ENCODE measurements at places on chromosomes 11 and 22.
A peak's percentile ranks its signal among the peaks of the same experiment; 100 is the strongest.

DNA sequence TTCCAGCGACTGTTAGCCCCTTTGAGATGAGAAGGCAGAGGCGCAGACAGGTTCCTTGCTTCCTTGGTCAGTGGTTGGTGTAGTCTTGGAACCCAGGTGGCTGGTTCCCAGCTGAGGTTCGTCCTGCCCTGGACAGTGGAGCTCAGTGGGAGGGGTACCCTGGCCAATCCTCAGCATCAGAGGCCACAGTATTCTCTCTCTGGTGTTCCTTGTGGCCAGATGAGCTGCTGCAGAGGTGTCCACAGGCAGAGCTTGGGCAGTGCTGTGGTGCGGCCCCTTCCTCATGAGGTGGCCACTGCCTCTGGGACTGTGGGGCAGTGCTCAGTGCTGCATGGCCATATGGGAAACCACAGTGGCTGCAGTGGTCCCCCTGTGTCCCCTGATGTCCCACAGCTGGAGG, 61.8 kb downstream of the CTTN start:
- DNase-seq, result no peak

- no peak for DNase-seq
Observed at GRCh38 chr11:128477811-128478210, 109.5 kb downstream of the ETS1 start.

- DNase-seq, result no peak
Observed at GRCh38 chr22:40957601-40958000, 6.4 kb downstream of the RBX1 start.

- DNase-seq, result no peak
Observed at GRCh38 chr22:21989049-21989448, 6.5 kb upstream of the TOP3B start.

DNA sequence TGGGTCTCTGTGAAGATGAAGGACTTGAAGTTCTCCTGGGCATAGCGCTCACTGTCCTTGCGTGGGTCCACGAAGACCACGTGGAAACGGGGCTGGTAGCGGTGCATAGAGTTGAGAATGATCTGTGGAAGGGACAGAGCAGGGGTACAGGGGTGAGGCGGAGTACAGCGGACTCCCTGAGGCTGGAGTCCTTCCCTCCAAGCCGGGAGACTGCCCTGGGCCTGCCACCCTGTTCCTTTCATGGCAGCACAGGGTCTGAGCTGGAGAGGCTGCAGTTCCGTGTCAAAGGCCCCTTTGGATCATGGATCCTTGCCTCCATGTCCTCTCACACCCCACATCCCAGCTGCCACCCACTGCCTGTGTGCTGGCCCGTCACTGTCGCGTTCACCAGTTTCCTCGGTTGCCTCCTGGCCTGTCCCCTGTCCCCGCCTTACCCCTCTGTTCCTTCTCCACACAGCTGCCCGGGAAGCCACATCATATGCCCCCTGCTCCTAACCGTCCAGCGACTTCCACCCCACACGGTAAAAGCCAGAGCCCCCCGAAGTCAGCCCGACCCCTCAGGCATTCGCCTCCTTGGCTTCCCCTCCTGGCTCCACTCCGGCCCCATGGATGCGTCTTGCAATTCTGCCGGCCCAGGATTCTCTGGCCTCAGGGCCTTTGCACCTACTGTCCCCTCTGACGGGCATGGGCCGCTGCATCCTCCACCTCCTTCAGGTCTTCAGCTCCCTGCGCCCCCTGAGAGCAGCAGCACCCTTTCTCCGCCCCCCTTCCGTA, 3.4 kb upstream of the NUDT8 start:
- DNase-seq, result no peak

DNA sequence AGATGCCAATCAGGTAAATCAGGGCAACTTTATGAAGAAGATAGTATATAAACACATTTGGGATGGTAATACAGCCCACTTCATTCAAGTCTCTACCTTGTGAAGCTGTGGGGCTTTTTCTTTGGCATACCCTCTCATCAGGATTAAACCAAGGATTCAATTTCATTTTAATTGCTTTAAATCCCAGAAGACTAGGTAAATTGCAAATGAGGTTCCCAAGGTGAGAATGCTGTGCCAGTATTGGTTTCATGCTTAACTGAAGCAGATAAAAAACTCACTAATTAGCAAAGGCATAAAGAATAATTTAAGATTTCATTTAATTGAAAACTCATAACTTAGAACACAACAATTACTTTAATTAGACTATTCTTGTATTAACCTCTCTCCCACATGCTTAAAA, 1218.1 kb downstream of the FAM181B start:
- DNase-seq, result no peak

DNA sequence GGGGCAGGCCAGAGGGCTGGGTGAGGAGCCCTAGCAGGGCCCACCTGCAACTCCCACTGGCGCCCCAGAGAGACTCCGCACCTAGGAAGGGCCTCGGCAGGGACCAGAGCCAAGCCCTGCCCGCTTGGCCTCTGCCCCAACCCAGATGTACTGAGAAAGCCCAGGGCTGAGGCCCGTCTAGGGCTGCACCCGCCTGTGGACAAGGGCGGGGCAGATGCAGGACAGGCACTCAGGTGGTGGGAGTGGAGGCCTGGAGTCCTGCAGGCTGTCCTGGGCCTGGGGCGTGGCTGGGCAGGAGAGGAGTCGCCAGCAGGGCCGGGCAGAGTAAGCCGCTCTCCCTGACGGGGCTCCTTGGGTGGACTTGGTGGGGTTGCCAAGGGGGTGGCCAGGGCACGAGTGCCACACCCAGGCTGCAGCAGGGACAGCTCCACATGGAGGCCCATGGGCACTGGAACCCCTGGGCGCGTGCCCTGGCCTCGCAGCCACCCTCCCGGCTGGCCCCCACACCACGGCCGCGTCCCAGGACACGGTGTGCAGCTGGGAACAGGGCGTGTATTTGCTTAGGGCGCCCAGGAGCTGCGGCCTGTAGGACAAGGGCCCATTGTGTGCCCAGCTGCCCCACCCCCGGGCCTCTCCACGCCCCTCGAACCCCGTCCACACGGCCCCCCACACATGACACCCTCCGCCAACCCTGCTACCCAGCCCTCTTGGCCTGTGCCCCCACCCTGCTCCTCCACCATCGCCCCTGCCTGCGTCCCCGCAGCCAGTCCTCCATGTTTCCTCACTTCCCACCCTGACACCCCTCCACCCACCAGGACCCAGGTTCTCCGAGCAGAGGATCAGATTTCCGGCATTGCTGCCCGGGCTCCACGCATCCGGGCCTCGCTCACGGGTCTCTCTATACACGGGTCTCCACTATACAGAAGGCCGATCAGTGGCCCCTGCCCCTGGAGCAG, 11.3 kb upstream of the PIM3 start:
- peak; percentile 80 for DNase-seq

DNA sequence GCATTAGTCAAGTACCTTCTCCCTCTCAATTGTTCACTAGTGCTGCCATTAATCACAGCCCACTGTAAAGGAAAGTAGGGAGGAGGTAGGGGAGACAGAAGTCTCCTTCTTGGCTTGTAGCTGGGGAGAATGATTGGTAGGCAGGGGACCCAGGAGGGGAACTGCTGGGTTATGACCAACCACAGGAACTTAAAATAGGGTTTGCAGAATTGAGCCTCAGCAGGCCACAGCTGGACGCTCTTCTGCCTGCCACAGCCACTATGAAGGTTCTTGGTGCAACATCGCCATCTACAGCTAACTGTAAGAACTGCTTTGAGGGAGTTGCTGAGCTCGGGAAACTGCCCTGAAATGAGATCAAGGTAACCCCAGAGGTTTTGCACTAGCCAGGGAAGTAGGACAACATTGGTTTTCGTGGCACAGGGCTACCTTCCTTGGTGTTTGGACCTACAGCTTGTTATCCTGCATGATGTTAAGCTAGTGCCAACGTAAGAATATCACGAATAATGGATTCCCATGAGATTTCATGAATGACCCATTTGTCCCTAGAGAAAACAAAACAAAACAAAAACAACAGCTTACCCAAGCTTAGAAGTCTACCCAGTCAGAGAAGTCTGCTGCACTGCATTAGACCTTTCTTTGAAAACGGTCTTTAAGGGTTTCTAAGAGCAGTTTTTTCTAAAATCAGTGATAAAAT, 787.1 kb upstream of the API5 start:
- peak; percentile 91 for DNase-seq

DNA sequence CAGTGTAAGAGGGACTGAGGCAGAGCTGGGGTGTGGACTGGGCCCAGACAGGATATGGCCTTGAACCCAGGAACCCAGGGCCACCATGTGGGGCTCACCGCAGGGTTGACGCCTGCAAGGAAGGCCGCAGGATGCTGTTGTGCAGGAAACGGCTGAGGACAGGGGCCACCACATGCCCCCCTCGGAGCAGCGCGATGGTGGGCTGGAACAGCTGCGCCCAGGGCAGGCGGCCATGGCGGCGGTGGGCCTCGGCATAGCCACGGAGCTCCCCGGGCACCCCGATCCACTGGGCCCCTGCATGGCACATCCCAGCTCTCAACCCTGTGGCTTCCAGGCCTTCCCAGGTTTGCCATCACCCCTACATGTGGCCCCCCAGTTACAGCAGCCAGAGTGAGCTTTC, 12.2 kb downstream of the GGT5 start:
- no peak for DNase-seq

GRCh38 chr22:24270556-24271385, at the start of gene SPECC1L:
Gene SPECC1L (plus strand): TSS chr22:24270831. CDS start chr22:24302232, 31,401 bp downstream.
- peak; percentile 88 for DNase-seq

DNA sequence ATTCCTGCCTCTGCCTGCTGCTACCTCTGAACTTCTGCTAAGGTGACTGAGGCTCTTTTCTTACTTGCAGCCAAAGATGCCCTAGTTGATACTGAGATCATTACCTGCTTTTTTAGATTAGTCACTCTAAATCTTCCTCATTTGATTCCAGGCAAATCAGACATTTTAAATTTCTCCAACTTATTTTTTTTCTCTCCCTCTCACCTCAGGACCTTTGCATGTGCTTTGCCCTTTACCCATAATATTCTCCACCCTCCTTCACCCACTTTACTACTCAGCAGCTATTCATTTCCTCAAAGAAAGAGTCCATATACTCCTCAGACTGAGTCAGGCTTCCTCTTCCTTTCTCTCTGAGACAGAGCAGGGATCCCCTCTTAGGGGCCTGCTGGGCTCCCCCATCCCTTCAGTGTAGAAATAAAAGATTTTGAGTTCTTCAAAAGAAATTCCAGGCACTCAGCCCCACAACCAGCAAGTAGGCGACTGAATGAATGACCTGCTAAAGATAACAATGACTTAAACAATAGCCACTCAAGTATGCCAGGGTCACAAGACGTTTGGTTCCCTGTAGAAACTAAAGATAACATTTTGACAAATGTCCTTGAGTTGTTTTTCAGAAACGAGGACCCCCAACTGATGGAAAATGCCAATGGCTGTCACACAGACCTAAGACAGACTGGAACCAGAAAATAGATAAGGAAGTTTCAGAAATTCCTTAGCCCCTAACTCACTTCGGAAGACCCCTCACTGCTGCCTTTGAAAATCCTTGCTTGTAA, 104.2 kb downstream of the MTNR1B start:
- no peak for DNase-seq

GRCh38 chr11:31805629-31806185, 5.4 kb downstream of the PAX6 start:
- no peak for DNase-seq

GRCh38 chr11:119993722-119994121, 144.2 kb downstream of the TRIM29 start:
- DNase-seq, result peak; percentile 46

- peak; percentile 41 for DNase-seq
Observed at GRCh38 chr11:76805206-76805913, 22.2 kb downstream of the TSKU start.

DNA sequence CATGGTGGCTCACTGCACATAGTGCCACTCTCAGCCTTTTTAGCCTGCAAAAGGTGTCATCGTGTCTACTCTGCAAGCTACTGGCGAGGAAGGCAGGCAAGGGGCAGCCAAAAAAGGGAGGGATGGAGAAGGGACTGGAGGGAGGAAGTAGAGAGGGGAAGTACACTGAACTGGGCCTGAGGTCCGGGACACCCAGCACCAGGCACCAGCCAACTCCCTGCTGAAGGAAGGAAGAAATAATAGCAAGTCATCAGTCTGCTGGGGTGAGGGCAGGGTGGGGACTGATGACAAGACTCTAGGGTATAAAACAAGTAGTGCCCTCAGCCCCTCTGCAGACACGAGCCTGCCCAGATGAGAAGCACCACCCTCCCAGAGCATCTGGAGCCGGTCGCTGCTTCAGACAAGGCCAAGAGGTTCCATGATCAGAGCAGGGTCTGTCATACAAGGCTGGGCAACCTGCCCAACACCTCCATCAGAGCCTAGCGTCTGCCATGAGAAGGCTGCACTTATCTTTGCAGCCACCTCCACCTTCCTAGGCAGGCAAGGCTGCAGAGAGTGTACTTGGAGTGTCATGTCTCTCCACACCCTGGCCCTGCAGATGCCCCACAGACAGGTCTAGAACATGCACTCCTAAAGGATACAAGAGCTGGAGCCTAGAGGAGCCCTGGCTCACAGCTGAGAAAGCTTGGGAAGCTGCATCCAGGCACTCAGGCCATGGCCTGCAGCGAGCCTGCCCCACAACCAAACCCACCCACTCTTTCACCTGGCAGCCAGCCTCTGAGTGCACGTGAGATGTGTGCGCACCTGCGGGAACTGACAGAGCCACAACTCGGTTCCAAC, 9.0 kb upstream of the COMT start:
- no peak for DNase-seq

DNA sequence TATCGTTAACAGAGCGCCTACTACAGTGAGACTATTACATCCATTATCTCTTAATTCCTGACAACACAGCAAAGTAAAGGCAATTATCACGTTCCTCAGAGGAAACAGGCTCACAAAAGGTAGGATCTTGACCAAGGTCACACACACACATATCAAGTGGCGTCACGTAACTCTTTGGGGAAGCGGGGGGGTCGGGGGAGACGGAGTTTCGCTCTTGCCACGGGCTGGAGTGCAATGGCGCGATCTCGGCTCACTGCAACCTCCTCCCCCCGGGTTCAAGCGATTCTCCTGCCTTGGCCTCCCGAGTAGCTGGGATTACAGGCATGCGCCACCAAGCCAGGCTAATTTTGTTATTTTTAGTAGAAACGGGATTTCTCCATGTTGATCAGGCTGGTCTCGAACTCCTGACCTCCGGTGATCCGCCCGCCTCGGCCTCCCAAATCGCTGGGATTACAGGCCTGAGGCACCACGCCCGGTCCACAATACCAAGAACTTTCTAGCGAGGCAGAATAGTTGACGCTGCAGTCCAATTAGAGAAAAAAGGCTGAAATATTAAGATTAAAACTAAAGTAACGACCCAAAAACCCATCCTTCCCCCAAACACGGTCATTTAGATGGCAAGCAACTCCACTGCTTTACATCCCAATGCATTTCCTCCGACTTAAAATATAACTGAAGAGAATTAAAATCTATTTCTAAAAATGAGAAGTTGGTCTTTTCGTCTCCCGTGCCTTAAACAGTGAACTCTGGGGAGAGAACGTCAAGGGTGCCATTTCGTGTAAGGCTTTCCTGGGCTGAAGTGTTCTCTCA, 1.2 kb downstream of the DDX17 start:
- no peak for DNase-seq

GRCh38 chr11:68362801-68363379, 50.5 kb downstream of the LRP5 start:
- DNase-seq, result no peak

DNA sequence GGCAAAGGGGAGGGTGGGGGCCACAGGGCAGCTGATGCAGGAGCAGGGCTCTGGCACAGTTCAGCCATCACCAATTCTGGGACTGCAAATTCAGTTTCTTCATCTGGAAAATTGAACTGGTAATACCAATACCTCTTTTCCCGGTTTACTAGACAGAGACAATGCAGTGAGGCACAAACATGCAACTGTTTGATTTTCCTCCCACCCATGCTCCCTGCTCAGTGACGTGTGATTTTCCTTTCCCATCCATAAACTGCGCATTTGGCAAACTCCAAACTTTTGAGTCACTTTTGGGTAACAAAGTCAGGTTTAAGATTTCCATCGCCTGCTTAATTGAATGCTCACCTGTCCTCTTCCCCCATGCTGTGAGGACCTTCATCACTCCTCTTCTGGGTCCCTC, 23.2 kb downstream of the P2RY2 start:
- DNase-seq, result no peak

- DNase-seq, result no peak
Observed at GRCh38 chr11:134230339-134230738, 5.9 kb downstream of the VPS26B start.

All from HT-29 (cell line).